ENCODE measurements at places on chromosomes 4 and X. TPM values are rescaled to one million over a fixed set of nuclear protein-coding genes. Genes with fewer than 3 reads are reported as not detected.

The USP17L11 gene
- not detected for total RNA-seq

The PCDH19 gene
- total RNA-seq = 0.81 TPM

The SYP gene
- 0.25 TPM for total RNA-seq

The SOD3 gene
- total RNA-seq = 14.6 TPM

The SHISA3 gene
- total RNA-seq = 0.20 TPM

The HTN3 gene
- total RNA-seq = not detected

The PRR32 gene
- total RNA-seq = not detected

The CNGA1 gene
- total RNA-seq = not detected

The CENPVL1 gene
- total RNA-seq = not detected

The GAB3 gene
- 15.6 TPM for total RNA-seq

The LRIT3 gene
- total RNA-seq = not detected

The AFM gene
- total RNA-seq = not detected

The SNCA gene
- total RNA-seq = 8.3 TPM

The FRAS1 gene
- not detected for total RNA-seq

All from M059J (cell line).